PC-3 (cell line): ENCODE measurements at places on chromosomes 3 and 15. TPM values are rescaled to one million over a fixed set of nuclear protein-coding genes. Genes with fewer than 3 reads are reported as not detected.

DNA sequence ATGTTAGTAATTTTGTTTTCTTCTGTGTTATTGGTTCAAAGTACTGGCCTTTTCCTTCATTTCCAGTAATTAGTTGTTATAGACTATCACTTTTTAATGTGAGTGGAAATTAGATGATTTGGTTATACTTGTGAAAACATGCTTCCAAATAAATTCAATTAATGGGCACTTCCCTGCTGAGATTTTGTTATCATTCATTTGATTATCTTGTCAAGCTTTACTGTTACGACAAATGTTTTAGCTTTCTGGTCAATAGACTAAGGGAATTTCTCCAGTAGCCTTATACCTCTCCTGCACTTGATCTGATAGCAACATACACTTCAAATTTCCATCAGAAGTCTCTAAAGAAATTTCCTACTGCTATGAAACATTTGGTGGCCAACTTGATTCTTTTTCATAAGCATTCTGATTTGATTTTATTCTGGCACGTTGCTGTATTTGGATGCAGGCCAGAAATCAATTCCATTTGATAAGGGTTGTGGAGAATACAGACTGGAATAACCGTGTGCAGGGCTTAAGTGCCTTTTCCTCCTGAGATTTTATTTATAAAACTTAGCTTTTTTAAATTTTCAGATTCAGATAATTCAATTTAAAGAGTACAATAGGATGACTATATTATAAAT, 573.8 kb upstream of the NAALADL2 start:
- H3K27me3 ChIP-seq, result no peaks in the 10 kb centered on the region
- no peak overlapping the region for H3K4me3 ChIP-seq
- no peak overlapping the region for H3K27ac ChIP-seq

GRCh38 chr15:62119227-62119864, 45.7 kb downstream of the C2CD4B start:
- peak; percentile 82 for DNase-seq
- peak overlapping the region; percentile 69 for H3K27ac ChIP-seq
- H3K27me3 ChIP-seq, result no peaks in the 10 kb centered on the region
- no peaks in the 10 kb centered on the region for H3K36me3 ChIP-seq
- peak overlapping the region; percentile 22; the same call in 1 of the 2 replicates for H3K4me3 ChIP-seq

GRCh38 chr3:468172-468571, 271.6 kb downstream of the CHL1 start:
- no peaks in the 10 kb centered on the region for H3K4me1 ChIP-seq
- H3K36me3 ChIP-seq, result no peaks in the 10 kb centered on the region
- H3K27ac ChIP-seq, result no peak overlapping the region
- DNase-seq, result peak; percentile 25
- H3K27me3 ChIP-seq, result peaks cover 6% of the 10 kb centered on the region; the same call in 1 of the 2 replicates
- H3K4me3 ChIP-seq, result no peak overlapping the region

DNA sequence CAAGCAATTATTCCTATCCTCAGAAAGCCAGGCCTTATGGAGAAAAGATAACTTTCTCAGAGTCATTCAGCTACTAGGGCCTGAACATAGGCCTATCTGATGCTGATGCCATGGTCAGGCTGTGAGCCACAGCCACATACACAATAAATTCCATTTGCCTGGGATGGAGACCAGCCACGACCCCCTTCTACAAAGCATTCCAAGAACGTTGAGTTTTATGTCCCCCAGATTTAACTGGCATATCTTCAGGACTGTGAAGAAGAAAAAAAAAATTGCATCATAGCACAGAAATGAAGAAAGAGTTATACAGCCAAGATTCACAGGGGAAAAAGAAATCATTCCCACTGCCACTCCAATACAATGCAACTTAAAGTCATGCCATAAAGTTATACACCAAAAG, 100.0 kb downstream of the THBS1 start:
- H3K36me3 ChIP-seq, result no peaks in the 10 kb centered on the region
- no peaks in the 10 kb centered on the region for H3K27me3 ChIP-seq
- H3K4me1 ChIP-seq, result no peaks in the 10 kb centered on the region
- no peak overlapping the region for H3K4me3 ChIP-seq
- DNase-seq, result no peak

- H3K27me3 ChIP-seq, result no peaks in the 10 kb centered on the region
- H3K27ac ChIP-seq, result peak overlapping the region; percentile 82
- DNase-seq, result peak; percentile 87
Measured at GRCh38 chr3:106030627-106030963, 161.8 kb upstream of the CBLB start.

DNA sequence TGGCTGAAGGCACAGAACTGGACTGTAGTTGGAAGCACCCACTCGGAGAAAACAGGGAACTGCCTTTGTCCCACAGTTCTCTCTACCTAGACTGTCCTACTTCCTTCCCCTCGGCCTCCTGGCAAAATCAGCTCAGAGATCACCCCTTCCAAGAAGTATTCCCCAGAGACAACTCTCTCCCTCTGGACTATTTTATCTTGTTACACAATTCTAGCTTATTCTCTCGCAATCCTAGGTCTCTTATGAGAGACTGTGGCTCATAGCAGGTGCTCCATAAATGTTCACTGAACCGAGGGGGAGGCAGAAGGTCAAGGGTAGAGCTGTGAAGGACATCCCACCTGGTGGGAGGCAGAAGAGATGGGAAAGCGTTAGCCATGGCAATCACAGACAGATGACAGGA, 10.6 kb downstream of the HEG1 start:
- no peak for DNase-seq
- no peaks in the 10 kb centered on the region for H3K36me3 ChIP-seq
- no peak overlapping the region for H3K4me3 ChIP-seq

GRCh38 chr3:151265866-151266265, 12.5 kb downstream of the P2RY14 start:
- no peak overlapping the region for H3K27ac ChIP-seq
- no peaks in the 10 kb centered on the region for H3K27me3 ChIP-seq
- no peaks in the 10 kb centered on the region for H3K4me1 ChIP-seq

DNA sequence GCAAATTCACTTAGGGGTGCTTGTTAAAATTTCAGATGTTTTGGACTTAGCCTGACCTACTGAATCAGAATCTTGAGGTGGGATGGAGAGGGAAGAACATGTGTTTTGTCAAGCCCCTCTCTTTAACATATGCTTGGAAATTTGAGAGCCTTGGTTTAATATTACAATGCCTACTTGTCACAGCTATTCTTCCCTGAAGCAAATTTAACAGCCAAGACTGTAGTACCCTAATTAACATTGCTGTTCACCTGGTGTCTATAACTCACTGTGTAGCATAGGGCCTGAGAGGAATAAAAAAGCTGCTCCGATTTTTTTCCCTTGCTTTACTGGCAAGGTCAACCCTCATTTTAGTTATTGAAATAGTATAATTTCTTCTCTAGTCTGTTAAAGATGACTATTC, 880.1 kb downstream of the CADM2 start:
- no peak overlapping the region for H3K4me3 ChIP-seq
- DNase-seq, result no peak
- no peaks in the 10 kb centered on the region for H3K27me3 ChIP-seq

DNA sequence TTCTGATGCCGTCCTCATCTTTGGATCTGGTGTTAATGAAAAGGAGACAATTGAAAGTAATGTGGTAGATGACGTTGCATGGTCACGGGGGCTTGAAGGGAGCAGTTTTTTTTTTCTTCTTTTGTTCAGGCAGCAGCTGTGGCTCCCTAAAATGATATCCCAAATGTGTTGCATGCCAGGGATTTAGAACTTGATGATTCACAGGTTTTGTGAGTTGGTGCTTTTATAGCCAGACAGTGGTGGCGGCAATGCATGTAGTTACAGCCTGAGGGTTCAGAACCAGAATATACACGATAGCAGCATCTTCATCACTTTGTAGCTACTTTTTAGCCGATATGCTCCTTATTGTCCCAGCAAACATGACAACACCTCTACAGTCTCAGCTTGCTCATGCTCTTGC, 133.4 kb downstream of the CHST2 start:
- H3K36me3 ChIP-seq, result no peaks in the 10 kb centered on the region
- H3K27me3 ChIP-seq, result no peaks in the 10 kb centered on the region
- no peaks in the 10 kb centered on the region for H3K4me1 ChIP-seq
- DNase-seq, result no peak
- H3K4me3 ChIP-seq, result no peak overlapping the region

- H3K36me3 ChIP-seq, result no peaks in the 10 kb centered on the region
- H3K27me3 ChIP-seq, result peaks cover 25% of the 10 kb centered on the region
- H3K4me1 ChIP-seq, result no peaks in the 10 kb centered on the region
- no peak overlapping the region for H3K27ac ChIP-seq
Measured at GRCh38 chr15:80507131-80507530, 102.9 kb downstream of the ARNT2 start.

DNA sequence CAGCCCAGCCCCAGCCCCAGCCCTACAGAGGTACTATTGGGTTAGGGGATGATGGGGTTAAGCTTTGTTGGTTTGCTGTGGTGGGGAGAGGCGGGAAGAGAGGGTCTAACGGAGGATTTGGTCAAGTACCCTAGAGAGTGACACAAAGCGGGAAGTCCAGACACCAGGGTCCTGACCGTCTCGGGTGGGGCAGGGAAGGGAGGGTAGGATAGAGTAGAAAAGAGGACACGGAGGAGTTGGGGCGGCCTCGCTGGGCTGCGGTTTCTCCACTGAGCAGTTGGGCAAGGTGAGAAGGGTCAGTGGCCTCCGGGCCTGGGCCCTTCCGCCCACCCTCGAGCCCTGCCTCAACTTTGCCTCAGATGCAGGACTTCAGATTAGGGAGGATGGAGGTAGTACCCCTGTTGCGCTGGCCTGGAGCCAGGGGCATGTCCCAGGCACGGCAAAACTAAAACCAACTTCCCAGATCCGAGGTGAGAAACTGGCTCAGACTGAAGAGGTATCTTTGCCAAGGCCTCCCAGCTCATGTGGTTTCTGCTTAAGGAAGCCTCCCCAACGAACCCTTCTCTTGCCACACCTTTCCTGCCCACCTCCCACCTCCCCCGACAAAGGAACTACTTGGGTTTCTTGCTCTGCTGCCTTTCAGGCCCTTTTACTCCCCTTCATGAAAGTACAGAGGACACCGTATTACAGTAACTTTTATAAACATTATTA, 551 bp downstream of the PML start:
- peak overlapping the region; percentile 6; the same call in 1 of the 2 replicates for H3K27ac ChIP-seq
- 0 out of 2 replicates have a peak, but pooled peaks cover 3% of the 10 kb centered on the region for H3K36me3 ChIP-seq
- DNase-seq, result no peak
- peaks cover 37% of the 10 kb centered on the region for H3K4me1 ChIP-seq
- H3K27me3 ChIP-seq, result no peaks in the 10 kb centered on the region

DNA sequence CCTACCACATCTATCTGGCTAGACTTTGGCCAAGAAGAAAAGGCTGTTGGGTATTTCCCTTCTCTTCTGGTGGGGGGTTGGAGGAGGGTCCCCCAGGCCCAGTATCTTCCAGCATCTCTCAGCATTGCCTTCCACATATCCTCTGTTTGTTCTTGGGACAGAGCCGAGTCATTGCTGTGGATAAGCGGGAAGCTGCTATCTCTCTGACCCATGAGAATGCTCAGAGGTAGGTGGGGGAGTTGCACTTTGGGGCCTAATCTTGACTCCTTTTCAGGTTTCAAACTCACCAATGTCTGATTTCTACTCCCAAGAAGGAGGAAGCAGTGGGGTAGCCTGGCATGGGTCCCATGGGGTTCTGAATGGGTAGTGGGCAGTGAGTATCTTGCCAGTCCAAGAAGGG, 8.0 kb downstream of the HEMK1 start:
- peaks cover 3% of the 10 kb centered on the region; the same call in 1 of the 2 replicates for H3K36me3 ChIP-seq
- H3K4me3 ChIP-seq, result no peak overlapping the region
- DNase-seq, result no peak
- no peaks in the 10 kb centered on the region for H3K27me3 ChIP-seq

HHATL gene
- total RNA-seq, result not detected in 2 replicates

IQGAP1 gene
- 139 and 148 TPM in 2 replicates for total RNA-seq

GATA2 gene
- total RNA-seq, result 26.8 and 32.4 TPM in 2 replicates

CCDC13 gene
- total RNA-seq, result 0.47 TPM in 1 of 2 replicates, not detected in the other

ANKUB1 gene
- not detected in 2 replicates for total RNA-seq

SERPINI2 gene
- total RNA-seq, result not detected in 2 replicates

ROBO2 gene
- total RNA-seq, result not detected in 2 replicates

KNL1 gene
- 33.5 and 33.8 TPM in 2 replicates for total RNA-seq

WWTR1 gene
- total RNA-seq, result 74.4 and 79.7 TPM in 2 replicates

LDHAL6B gene
- total RNA-seq, result not detected in 2 replicates

LRRC31 gene
- 0.04 TPM in 1 of 2 replicates, not detected in the other for total RNA-seq

EAF2 gene
- total RNA-seq, result 2.8 and 8.6 TPM in 2 replicates

ADPRH gene
- 4.7 and 5.6 TPM in 2 replicates for total RNA-seq

SPTSSB gene
- total RNA-seq, result 78.0 and 144 TPM in 2 replicates
